ENCODE measurements at places on chromosomes 5 and 9.

- DNase-seq: no peak
These were observed 19.1 kb upstream of the SLC9A3 start for GRCh38 chr5:543351-543750.

DNA sequence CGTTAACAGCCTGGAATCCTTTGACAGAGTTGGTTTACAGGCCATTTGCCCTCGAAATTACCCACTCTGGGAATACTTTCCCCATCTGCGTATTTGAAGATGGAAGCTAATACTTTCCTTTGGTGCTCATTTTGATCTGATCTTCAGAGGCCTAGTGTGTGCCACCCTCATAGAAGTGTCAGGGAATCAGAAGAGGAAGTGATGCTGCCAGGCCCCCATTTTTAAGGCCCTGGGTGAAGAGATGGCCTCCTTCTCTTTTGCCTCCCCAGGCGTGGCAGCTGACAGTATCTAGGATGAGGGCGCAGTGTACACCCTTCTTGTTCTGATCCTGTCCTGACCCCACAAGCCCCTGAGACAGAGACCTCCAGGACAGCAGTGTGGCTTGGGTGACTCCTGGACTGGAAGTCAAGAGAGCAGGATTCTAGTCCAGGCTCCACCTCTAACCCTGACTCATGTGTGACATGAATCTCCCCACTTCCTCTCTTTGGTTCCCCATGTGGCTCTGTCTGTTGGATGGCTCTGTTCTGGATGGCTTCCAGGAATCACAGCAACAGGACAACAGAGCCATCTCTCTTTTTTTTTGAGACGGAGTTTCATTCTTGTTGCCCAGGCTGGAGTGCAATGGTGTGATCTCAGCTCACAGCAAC lies 27.8 kb downstream of the CSF1R start:
- no peak for DNase-seq

DNA sequence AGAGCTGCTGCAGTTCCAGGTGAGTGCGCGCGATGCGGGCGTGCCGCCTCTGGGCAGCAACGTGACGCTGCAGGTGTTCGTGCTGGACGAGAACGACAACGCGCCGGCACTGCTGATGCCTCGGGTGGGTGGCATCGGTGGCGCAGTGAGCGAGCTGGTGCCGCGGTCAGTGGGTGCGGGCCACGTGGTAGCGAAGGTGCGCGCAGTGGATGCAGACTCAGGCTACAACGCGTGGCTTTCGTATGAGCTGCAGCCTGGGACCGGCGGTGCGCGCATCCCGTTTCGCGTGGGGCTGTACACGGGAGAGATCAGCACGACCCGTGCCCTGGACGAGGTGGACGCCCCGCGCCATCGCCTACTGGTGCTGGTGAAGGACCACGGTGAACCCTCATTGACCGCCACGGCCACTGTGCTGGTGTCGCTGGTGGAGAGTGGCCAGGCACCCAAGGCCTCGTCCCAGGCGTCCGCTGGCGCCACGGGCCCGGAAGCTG lies 2.0 kb downstream of the PCDHA3 start:
- DNase-seq: no peak

- no peak for DNase-seq
These were observed 39.3 kb upstream of the F2RL2 start for GRCh38 chr5:76662521-76662920.

DNA sequence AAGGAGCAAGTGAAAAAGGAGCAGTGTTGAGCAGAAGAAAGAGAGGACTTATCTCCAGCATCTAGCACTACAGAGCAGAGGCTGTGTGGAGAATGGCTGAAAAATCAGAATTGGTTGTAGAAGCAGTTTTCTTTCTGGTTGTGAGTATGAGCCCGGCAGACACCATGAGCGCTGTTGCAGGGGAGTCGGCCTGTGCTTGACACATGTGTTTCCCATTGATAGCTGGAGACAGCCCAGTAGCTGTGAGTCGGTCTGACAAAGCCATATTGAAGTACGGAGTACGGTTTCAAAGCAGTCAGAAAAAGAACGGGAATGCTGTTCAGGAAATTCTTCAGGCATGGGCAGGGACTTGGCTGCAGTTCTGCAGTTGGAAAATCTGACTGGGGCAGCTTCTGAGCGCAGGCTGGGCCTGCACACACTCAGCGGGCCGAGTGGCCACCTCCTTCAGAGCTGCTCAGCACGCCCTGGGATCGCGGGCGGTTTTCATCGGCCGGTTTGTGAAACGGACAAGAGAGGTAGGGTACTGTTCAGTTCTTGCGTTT lies at the start of gene SGCD:
Gene SGCD, plus strand, starts transcription at position 447 of the 542 bp plus-strand sequence.
- DNase-seq: no peak

- no peak for DNase-seq
These were observed 191.6 kb upstream of the MSX2 start for GRCh38 chr5:174532455-174533453.

GRCh38 chr5:154467655-154468354 lies 10.2 kb downstream of the HAND1 start:
- peak; percentile 37 for DNase-seq

DNA sequence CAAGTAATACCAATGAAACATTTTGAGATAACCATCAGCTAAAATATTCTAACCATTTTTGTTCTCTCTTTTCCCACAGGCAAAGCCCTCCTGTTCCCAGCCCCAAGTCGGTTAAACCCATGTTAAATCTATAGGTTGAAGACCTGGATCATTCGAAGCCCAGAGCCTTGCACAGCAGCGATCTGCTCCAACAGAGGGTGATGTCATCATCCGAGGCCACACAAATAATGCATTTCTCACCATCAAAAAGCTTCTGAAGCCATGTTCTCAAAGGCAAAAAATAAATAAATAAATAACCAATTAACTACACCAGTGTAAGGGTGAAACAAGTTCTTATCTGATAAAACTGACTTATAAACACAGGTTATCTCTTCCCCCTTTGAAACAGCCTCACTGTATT lies 169.2 kb downstream of the ENTREP1 start:
- DNase-seq: no peak

DNA sequence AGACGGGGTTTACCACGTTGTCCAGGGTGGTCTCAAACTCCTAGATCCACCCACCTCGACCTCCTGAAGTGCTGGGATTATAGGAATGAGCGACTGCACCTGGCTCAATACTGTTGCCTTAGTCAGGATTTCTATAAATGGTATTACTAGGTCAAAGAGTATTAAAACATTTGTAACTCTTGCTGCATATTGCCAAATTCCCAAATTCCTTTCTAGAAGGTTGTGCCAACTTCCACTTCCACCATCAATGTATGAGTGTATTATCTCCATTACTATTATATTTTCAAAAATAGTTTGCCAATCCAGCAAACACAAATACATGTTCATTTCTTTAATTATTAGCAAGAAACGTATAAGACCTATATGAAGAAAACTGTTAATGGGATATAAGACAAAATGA lies 10.6 kb downstream of the PTGR1 start:
- DNase-seq: no peak

- no peak for DNase-seq
These were observed 9.6 kb downstream of the TRIP13 start for GRCh38 chr5:902129-902916.

DNA sequence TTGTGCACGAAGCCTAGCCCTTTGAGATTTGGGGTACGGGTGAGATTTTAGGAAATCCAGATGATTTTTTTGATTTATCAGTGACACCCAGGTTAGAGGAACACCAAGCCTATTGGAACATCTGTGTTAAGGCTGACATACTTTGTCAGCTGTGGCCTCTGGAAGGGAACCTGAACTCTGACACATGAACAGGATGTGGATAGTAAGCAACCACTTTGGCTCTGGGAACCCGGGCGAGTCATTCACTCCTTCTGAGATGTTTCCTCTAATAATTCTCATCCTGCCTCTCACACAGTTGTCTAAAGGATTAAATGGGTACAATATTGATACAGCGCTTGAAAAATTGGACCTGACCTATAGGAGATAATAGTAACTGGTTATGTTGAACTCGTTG lies 67.8 kb downstream of the FGF1 start:
- DNase-seq: no peak

- DNase-seq: no peak
These were observed 143.0 kb upstream of the SHB start for GRCh38 chr9:38212016-38212415.

DNA sequence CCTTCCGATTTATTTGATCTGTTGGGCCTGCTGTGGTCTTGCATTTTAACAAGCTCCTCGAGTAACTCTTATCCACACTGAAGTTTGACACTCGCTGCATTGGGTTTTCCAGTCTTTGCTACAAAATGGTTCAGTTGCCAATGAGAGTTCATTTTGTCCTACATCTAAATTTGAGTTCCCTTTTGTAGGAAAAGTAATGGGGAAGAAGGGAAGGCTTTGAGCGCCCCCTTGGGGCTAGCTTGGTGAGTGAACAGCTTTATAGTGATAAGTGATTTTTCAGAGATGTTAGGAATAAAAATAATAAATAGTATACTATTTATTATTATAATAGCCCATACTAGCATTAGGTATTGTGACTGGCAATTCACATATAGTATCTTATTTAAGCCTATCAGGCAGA lies 89.9 kb upstream of the GNAQ start:
- DNase-seq: peak; percentile 40

- DNase-seq: no peak
These were observed 177.3 kb downstream of the C9orf152 start for GRCh38 chr9:110030632-110031031.

DNA sequence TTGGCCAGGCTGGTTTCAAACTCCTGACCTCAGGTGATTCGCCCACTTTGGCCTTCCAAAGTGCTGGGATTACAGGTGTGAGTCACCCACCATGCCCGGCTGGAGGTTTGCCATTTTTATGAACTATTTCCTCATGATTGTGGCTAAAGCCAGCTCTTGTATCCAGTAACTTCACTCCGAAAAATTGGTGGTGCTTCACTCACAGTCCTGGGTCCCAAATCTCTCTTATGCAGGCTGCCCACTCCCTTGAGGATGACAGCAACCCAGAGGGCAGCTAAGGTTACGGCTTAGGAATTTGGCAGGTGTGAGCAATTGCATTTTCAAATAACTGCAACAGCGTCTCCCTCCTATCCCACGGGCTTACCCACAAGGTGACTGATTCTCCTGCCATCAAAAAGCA lies 23.4 kb upstream of the FUBP3 start:
- no peak for DNase-seq

DNA sequence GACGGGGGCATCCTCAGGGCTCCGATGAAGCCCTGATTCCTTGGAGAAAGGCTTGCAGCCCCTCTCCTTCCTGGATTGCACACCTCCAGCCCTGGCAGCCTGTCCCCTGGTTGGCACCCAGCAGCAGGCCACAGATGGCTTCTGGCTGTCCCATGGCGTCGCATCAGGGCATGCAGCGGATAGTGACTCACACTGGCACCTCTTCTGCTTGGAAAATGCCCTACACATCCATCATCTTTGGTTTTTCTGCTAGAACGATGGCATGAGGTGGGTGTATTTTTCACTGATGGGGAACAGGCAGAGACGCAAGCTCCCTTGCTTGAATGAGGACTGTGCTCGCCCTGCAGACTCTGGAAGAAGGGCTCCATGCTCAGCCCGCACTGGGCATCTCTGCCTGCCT lies 23.2 kb upstream of the IER5L start:
- DNase-seq: no peak

DNA sequence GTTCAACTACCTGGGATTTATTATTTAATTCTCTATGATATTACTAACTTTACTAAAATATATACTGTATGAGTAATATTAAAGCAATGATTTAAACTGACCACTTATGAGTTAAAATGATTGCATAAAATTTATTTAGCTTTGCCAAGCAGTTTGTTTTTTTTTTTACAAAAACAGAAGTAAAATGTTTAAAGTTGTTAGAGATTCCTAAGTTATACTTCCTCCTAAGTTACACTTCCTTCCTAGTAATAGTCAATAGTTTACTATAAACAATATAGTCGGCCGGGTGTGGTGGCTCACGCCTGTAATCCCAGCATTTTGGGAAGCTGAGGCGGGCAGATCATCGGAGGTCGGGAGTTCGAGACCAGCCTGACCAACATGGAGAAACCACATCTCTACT lies 23.7 kb upstream of the LRRC19 start:
- DNase-seq: no peak

- DNase-seq: no peak
These were observed 17.9 kb downstream of the FGF18 start for GRCh38 chr5:171437286-171437821.

GRCh38 chr9:89797255-89797654 lies 192.4 kb downstream of the GADD45G start:
- no peak for DNase-seq
